ENCODE measurements at places on chromosomes 7 and 10.
A peak's percentile ranks its signal among the peaks of the same experiment; 100 is the strongest.

GRCh38 chr7:71457846-71458590, 326.1 kb downstream of the GALNT17 start:
- peak; percentile 23 for DNase-seq

- no peak for DNase-seq
Observed at GRCh38 chr10:69732826-69733150, 68.9 kb upstream of the COL13A1 start.

DNA sequence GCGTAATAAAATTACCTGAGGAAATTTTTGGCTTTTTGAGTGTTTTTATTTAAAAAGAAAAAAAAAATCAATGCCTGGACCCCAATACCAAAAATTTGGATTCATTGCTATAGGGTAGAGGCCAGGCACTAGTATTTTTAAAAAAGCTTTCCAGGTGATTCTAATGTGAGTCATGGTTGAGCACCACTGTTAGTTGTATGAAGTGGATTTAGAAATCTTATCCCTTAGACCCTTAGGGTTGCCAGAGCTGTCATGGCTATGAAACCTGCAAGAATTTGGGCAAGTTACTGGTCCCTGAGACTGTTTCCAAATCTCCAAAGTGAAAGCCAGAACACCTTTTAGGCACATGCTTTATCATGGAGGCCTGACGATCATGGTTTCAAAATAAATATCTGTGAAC, 262.5 kb downstream of the AHR start:
- no peak for DNase-seq

GRCh38 chr7:35992436-35992835, 160.6 kb upstream of the EEPD1 start:
- no peak for DNase-seq

DNA sequence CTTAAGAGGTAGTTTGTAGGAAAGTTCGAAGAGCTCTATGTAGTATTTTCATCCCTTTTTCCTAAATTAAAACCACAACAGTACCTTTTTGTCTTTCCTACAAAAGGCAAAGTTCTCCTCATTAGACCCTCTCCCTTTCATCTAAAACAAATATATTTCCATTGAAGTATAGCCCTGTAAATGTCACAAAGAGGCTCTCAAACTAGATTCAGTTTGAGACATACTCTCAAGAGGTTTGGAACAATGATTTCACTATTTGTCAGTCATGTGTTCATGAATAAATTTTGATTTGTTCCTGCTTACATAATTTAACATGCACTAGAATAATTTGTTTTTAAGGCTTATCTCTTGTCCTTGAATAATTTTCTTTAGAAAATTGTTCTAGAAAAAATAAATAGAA, 12.2 kb downstream of the TAS2R16 start:
- no peak for DNase-seq

DNA sequence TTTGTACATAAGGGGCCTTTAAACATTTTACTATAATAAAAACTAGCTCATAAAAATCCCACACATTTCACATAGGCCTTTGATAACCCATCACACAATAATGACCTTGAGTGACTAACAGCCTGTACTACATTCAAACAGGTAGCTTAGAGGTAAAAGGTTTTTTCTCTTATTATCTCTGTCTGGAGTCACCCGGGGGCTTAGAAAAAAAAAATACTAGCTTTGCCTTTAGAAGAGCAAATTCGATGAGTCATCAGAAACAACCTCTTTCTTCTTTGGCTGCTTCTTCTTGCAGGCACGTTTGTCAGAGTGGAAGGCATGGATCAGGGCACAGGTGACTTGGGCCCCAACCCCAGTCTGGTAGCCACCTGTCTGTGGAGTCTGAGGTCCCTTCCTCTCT, 43.4 kb upstream of the ADO start:
- no peak for DNase-seq

- no peak for DNase-seq
Observed at GRCh38 chr7:90111-91063, 102.0 kb upstream of the FAM20C start.

DNA sequence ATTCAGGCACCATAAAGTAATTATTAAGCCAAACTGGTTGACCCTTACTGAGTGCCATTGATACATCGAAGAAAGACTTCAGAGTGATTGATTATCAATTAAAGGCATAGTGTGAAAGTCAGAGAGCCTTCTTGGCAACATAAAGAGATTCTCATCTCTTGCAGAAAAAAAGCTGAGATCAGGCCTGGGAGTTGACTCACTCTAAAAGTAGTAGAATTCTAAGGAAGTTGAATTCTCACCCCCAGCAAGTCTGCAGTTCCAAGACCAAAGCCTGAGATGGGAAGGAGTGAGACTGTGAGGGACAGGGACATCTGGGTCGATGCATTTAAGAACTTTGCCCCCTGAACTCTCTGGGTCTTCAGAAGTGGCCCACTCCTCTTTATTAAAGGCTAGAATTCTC, 21.6 kb upstream of the ERCC6 start:
- DNase-seq: no peak

GRCh38 chr7:79118143-79118542, 335.3 kb downstream of the MAGI2 start:
- DNase-seq: no peak

DNA sequence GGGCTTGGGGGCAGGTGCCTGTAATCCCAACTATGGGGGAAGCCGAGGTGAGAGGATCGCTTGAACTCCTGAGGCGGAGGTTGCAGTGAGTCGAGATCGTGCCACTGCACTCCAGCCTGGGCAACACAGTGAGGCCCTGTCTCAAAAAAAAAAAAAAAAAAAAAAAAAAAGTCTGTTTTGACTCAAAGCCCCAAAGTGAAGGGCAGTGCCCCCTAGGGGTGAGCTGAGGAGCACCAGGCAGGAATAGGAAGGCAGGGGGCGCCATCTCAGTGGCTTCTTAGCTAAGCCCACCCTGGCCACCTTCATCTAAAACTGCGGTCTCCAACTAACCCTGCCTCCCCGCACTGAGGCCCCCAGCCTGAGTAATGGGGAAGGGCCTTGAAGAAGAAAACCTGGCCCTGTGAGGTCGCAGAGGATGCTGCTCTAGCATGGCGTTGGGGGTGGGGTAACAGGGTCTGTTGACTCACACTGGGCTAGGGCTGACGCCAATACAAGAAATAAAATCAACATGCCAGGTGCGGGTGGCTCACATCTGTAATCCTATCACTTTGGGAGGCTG, 9.8 kb downstream of the PODXL start:
- peak; percentile 85 for DNase-seq

- no peak for DNase-seq
Observed at GRCh38 chr7:5626498-5626897, 155.0 kb downstream of the RNF216 start.

- DNase-seq: no peak
Observed at GRCh38 chr10:59027975-59028655, 148.3 kb upstream of the PHYHIPL start.

DNA sequence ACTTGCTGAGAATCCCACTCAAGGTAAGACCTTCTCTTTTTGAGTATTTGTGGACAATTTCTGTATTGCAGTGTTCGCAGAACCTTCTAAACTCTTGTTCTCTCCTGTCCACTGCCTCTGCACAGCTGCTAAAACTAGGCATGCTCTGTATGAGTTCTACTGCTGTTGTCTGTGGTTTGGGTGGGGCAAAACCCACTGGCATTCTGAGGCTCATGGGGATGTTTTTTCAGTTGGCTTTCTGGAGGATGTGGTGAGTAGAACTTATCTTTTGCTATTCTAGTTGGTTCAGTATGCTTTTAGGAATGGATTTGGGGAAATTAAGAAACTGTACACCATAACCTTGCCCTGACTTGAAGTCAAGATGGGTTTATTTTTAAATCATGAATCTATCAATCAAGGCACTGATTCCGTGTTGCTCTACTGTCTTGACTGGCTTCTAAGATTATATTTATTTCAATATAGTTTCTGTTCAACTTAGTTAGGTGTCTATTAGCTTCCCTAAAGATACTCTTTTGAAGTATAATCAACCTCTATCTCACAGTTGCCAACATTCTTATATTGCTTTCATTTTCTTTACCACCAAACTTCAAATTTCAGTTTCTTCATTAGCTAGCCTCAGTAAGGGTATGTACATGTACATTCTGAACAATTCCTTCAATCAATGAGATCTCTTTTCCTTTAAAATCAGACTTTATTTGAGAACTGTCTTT, 25.0 kb upstream of the C1GALT1 start:
- DNase-seq: no peak

GRCh38 chr7:155951554-155952158, 139.4 kb upstream of the SHH start:
- DNase-seq: no peak

DNA sequence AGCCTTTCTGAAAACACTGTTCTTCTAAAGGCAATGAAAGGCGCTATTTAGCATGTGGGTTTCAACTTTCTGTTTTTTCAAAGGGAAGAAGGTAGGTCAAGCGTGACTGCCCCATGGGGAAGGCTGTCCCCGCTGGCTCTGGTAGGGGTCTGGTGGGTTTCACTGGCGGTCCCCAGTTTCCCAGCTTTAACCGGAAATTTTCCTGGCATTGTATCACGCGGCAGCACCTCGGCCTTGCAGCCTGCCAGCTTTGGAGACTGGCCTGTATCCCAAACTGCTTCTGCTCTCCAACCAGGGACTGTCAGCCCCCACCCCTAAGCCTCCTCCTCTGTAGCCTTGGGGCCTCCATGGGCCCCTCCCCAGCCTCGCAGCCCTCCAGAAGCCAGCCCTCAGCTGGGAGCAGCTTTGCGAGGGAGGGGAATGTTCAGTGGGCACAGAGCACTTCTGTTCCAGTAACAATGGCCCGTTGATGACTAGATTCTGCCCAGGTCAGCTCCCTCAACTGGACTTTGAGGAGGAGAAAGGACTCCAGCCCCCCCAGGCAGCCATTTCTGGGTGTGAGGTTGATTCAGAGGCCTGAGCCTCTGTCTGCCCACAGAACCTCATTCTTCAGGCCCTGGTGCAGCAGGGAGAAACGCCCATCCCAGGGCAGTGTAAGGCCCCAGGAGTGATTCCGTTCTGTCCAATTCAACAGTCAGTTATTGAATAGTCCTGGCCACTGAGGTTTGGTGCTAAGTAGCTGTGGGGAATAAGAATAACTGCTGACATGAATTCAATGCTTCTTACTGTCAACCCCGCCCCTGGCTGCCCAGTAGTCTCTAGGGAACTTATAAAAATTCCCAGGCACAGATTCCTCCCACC, 17.1 kb downstream of the CHST3 start:
- peak; percentile 62 for DNase-seq

DNA sequence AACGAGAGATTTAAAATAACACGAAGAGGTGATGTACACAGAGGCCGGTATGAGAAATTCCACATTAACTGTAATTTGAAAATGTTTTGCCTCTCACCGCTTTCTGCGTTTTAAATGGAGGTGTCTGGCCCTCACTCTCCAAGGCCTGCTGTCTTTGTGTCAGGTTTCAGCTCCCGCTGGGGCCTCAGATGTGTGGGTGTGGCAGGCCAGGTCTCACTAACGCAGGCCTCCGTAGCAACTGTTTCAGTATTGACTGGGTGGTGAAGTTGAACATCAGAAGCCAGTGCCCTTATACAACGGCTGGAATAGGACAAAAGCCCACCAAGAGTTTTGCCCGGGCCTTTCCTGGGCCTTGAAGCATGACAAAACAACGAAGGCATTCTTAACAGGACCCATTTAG, 303.1 kb downstream of the ADARB2 start:
- peak; percentile 39 for DNase-seq

DNA sequence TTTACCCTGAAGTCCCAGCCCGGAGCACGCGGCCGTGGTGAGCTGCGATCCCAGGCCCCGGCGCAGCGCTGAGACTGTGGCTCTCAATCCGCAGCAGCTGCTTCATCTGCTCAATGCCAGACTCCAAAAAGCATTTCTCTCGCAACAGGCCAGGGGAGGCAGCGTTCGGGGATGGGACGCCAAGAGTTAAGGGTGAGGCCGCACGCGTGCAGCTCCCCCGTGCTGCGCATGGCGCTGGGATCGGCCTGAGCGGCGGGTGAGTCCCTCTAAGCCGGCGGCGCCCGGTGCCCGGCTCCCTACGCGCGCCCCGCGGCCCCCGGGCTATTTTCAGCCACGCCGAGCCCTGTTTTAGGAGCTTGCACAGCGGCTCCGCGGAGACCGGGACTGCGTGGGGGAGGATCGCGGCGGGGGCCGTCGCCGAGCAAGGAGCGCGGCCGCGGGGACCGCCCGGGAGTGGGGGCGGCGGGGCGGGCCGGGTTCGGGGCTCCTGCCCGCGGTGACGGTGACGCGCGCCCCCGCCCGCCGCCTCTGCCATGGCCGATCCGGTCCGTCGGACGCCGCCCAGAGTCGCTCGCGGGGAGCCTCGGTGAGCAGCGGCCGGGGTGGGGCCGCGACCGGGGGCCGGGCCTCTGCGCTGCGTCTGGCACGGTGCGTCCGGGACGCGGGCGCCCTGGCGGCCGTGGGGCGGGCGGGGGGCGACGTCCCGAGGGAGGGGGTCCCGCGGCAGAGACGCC, 29.4 kb upstream of the JAKMIP3 start:
- DNase-seq: peak; percentile 70

DNA sequence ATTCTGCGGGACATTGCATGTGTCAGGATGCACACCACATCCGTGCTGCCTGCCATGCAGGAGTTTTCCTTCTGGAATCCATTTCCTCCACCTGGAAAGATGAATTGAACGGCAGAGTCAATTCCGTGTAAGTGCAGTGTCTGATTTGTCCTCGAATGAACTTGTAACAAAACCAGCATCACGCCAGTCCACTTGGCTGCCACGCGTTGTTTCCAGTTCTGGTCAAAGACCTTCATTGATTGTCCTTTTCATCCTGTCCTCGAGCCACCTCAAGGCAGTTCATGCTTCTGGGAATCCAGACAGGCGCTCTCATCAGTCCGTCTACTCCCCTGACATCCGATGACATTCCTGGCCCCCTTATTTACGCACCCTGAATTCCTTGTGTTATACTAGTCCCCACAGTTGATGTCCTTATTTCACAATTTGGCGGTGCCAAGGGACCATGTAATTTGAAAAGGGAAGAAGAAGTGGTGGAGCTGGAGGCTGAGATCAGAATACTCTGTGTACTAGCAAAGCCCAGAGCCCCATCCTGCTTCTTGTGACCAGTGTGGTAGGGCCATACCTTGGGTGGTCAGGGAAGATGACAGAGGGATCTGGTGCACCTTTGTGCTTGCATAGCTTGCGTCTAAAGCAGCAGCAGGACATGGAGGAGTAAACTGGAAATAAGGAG, 502.2 kb downstream of the PLXNA4 start:
- DNase-seq: no peak

DNA sequence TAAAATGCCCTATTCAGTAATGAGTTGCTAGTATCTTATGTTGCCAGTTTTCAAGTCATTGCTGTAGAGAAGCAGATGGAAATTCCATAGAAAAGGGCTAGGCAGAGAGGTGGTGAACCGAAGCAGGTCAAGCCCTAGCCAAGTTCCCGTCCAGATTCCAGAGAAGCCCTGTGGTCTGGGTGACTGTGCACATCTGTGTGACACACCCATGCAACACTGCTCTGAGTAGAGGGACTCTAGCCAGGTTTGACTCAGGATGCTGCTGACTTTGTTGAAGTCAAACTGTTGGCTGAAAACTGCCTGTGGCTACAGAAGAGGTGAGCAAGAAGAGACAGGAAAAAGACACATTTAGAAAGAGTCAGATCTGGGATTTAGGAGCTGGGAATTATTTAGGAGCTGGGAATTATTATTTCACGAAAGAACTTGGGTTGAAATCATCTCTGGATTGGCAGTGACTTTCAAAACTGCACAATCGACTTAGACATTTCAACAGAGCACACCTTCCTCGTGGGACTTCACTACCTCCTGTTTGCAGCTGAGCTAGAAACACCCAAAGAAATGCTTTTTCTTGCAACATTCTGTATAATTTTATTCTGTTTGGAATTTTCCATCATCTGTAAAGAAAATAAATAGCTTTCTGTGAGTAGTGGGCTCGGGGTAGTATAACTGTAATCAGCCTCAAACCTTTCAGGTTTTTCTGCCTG, 149.1 kb upstream of the PRKCQ start:
- no peak for DNase-seq

Measured in neural progenitor cell (in vitro differentiated cells).